ENCODE measurements at places on chromosomes 12 and 14. TPM values are rescaled to one million over a fixed set of nuclear protein-coding genes. Genes with fewer than 3 reads are reported as not detected.

Gene E2F7
- 3.4 TPM for total RNA-seq

Gene CISTR
- total RNA-seq, result not detected

Gene PRB2
- not detected for total RNA-seq

Gene RAD9B
- total RNA-seq, result 0.26 TPM

Gene SETD3
- total RNA-seq, result 66.6 TPM

Gene KITLG
- 22.4 TPM for total RNA-seq

Gene SMCO2
- 1.8 TPM for total RNA-seq

Gene OTOGL
- under 0.01 TPM for total RNA-seq

Gene CLMN
- 3.9 TPM for total RNA-seq

Gene LRRC10
- not detected for total RNA-seq

Gene CLEC7A
- not detected for total RNA-seq

Gene SVOP
- total RNA-seq, result not detected

GRCh38 chr14:98208943-98209342, 1063.1 kb downstream of the BCL11B start:
- DNase-seq, result no peak

GRCh38 chr14:59600211-59600945, 23.8 kb upstream of the CCDC175 start:
- peak; percentile 62 for DNase-seq

DNA sequence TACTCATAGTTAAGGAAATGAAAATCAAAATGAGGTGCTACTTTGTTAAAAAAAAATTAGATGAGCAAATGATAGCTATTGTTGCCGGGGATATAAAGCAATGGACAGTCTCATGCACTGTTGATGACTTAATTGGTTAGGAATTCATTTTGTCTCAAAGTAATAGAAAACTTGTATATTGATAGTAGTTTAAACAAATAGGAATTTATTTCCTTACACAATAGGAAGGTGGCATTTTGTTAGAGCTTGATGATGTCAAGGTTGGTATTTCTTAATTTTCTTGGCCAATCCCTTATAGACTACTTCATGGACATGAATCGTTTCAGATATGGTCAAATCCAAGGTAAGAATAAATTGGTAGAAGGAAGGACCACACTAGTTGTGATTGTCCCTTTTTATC, 7.8 kb downstream of the PRPF39 start:
- DNase-seq, result peak; percentile 73

- no peak for DNase-seq
These were observed 113.0 kb upstream of the RAP1B start for GRCh38 chr12:68497702-68498101.

GRCh38 chr12:92729773-92730305, 27.1 kb downstream of the PLEKHG7 start:
- no peak for DNase-seq

DNA sequence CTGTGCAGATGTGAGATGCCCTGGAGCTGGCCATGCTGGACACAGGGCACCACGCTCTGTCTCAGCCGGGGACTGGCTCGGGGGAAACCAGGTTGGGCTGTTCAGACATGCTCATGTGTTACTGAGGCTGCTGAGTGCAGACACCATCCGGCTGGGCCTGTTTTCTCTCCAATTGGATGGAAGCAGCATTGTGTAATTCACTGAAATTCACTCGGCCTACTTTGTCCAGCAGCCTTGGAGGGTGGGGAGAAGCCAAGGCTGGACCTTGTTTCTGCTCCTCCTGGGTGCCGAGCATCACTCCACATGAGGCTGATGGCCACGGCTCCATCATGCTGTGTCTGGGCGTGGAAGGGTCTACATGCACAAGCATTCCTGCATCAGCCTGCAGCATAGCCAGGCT, 130.7 kb downstream of the SMOC1 start:
- peak; percentile 90 for DNase-seq

GRCh38 chr12:130498589-130499385, 161.1 kb downstream of the PIWIL1 start:
- no peak for DNase-seq

- peak; percentile 43 for DNase-seq
These were observed 7.3 kb upstream of the TRPV4 start for GRCh38 chr12:109840305-109841074.

DNA sequence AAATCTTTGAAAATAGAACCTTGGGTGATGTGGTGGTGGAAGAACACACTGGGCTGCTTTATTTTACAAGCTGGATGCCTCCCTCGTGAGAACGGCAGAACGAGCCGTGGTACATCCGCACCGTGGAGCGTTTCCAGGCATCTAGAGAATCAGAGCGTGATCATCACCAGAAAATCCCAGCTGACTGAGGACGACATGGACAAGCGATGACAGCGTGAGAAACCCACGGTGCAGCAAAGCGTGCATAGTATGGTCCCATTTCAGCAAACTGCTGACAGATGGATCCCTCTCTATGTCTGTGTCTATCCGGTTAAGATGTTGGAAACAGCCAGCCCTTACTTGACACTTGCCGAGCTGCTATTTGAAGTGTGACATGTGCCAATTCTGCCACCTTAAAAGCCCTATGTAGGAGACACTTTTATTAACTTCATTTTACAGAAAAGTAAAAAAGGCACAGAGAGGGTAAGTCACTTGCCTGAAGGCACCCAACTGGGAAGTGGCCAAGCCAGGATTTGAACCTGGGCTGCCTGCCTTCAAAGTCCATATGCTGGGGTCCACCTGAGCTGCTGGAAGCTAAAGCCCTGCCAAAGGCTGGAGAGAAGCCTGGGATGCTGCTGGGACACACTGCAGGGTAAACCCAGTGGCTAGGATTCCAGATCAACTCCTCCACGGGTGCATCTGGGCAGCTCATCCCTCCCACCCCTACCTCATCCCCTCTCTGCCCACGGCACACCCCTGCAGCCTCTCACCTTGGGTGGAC, 14.9 kb downstream of the SCARB1 start:
- DNase-seq, result no peak

GRCh38 chr14:94051115-94051514, 25.0 kb downstream of the OTUB2 start:
- DNase-seq, result peak; percentile 31

- no peak for DNase-seq
These were observed 31.9 kb downstream of the MMAB start for GRCh38 chr12:109541413-109541726.

DNA sequence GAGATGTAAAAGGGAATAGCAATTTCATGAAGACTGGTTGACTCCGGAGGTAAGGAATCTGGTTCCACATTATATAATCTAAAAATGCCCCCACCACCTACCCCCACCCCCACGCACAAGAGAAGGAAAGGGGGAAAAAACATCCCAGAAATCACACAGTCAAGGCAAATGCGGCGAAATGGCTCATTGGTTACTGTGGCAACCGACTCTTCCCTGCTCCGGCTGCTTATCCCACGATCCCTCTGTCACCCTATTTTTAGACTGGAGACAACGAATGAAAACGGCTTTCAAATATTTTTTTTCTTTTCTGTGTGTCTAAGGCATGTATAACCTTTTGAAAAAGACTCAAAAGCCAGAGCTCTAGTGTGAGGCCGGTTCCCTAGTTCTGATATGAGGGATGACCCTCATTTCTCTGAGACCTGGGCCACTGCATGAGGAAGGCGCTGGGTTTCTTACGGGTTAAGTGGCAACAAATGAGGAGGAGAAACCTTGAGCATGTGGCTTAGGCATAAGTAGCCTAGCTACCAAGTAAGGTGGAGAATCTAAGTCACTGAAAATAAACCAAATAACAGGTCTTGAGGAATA, 148.3 kb upstream of the GRIN2B start:
- DNase-seq, result no peak

DNA sequence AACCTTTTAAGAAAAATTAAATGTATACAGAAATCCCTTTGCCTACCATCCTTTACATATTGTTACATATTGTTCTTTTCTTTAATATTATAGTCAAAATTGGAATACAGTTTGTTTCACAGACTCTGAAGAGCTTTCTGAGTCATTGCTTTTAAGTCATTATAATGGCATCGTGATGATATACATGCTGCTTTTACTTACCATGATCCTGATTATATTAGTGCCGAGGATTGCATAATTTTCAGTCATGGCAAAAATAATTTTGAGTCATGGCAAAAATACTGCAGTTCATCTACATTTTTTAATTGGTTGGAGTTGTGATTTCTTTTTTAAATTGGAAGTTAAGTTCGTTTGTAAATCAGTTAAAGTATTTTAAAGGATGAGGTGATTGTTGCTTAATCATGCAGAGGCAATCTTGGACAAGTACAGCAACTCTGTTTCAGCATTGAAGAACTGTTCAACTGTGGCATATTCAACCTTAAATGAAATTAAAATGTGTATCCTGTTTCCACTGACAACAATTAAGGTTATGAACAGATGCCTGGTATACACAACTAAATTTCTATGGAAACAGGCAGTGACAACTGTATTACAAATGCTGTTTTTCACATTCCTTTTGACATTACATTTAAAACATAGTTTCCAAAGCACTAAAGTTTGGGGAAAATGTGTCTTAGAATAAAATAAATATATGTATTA, 142.3 kb downstream of the PCNX1 start:
- DNase-seq, result peak; percentile 39

- no peak for DNase-seq
These were observed 196.0 kb downstream of the GALC start for GRCh38 chr14:87797001-87797400.

- no peak for DNase-seq
These were observed 277.2 kb downstream of the SYT1 start for GRCh38 chr12:79141776-79142175.

DNA sequence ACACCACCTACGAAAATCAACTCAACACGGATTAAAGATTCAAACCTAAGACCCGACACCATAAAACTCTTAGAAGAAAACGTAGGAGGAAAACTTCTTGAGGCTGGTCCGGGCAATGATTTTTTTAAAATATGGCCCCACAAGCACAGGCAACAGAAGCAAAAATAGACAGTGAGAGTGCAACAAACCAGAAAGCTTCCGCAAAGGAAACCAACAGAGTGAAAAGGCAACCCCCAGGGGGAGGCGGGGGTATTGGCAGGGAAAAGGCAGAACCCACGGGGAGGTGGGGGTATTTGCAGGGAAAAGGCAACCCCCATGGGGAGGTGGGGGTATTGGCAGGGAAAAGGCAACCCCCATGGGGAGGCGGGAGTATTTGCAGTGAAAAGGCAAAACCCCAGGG, 20.5 kb upstream of the FBRSL1 start:
- DNase-seq, result no peak

DNA sequence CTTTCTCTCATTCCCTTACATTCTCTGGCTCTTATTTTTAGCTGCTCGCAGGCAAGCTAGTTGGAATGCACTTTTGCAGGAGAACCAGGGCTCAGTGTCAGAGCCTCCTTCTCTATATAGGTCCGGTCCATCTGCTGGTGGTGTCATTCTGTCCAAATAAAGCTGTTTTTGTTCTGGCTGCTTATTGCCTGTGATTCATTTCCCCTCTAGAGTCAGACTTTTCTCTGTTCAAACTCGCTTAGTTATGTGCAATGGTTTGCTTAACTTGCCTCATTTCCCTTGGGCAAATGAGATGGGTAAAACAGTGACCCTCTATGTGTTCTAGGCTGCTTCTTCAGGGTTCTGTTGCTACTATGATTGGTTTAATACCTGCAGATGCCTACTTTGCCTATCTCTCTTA, 2.9 kb downstream of the SMARCD1 start:
- DNase-seq, result peak; percentile 95

GRCh38 chr14:77067632-77068516, 30.2 kb upstream of the CIPC start:
- peak; percentile 40 for DNase-seq
